Spinal cord (tissue), 10 donors: ENCODE measurements at places on chromosomes 3 and 15.

- H3K4me1 ChIP-seq, result peaks cover 4% of the 10 kb centered on the region
- H3K36me3 ChIP-seq, result no peaks in the 10 kb centered on the region
- no peak overlapping the region for H3K27ac ChIP-seq
Observed at GRCh38 chr3:4712109-4712508, 219.0 kb downstream of the ITPR1 start.

DNA sequence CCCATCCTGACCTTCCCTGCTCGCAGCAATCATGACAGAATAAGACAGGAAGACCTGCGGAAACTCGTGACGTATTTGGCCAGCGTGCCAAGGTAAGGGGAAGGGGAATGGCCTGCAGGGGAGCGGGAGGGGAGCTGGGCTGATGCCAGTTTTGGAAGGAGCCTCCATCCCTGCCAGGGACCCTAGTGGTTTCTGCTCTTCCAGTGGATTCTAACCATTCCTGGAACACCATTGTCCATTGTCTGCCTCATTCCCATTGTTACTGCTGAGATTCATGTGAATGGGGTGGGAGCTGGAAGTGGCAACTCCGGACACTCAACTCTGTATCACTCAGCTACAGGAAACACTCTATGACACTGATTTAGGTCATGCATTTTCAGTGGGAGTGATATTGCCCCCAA, 242.9 kb upstream of the ROPN1 start:
- H3K27me3 ChIP-seq, result no peaks in the 10 kb centered on the region
- H3K27ac ChIP-seq, result no peak overlapping the region
- H3K4me1 ChIP-seq, result peaks cover 3% of the 10 kb centered on the region
- DNase-seq, result no peak

- H3K4me1 ChIP-seq, result no peaks in the 10 kb centered on the region
- H3K27ac ChIP-seq, result no peak overlapping the region
- DNase-seq, result no peak
- H3K36me3 ChIP-seq, result no peaks in the 10 kb centered on the region
- no peak overlapping the region for H3K4me3 ChIP-seq
Observed at GRCh38 chr3:94500146-94500545, 437.3 kb downstream of the NSUN3 start.

DNA sequence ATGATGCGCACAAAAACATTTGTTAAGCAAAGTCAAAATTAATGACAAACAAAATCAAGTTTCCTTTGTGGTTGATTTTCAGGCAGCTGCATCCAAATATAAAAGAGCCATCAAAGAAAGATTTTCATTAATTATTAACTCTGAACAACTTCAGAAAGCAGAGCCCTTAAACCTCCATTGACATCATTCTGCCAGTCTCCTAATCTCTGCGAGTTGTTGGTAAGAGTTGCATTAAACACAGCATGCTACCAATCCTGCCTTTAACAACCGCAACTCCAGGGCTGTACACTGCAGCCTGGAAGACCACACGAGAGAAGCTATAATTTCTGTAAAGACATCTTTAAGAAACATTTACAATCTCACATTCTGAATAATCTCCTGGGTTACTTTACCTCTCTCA, 204.6 kb downstream of the NR2F2 start:
- no peak overlapping the region for H3K27ac ChIP-seq
- H3K27me3 ChIP-seq, result no peaks in the 10 kb centered on the region
- no peak overlapping the region for H3K4me3 ChIP-seq
- no peaks in the 10 kb centered on the region for H3K4me1 ChIP-seq
